CD4-positive, alpha-beta T cell treated with Interleukin-1 beta for 1 hour (primary cell): ENCODE measurements at places on chromosomes 2 and 18.

DNA sequence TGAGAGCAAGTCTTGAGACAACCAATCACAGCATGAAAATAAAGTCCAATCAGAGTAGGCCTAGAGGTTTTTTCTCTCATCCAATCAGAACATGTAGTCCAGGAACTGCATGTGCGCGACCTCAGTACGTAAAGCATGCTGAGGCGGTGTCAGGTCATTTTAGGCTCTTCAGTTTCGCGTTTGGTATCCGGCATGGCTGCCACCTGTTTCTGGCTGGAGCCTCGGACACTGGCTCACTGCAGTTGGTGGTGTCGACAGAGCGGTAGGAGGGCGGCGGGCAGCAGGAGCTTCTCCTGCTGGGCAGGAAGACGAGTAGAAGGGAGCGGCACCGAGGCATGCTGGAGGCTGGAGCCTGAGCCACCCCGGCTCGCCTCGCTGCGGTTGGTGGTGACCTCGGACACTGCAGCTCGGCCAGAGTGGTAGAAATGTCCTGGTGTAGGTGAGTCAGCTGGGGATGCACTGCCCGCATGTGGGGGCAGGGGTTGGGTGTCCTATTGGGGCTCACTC lies 15.8 kb downstream of the CCDC74A start:
- no peak for DNase-seq

DNA sequence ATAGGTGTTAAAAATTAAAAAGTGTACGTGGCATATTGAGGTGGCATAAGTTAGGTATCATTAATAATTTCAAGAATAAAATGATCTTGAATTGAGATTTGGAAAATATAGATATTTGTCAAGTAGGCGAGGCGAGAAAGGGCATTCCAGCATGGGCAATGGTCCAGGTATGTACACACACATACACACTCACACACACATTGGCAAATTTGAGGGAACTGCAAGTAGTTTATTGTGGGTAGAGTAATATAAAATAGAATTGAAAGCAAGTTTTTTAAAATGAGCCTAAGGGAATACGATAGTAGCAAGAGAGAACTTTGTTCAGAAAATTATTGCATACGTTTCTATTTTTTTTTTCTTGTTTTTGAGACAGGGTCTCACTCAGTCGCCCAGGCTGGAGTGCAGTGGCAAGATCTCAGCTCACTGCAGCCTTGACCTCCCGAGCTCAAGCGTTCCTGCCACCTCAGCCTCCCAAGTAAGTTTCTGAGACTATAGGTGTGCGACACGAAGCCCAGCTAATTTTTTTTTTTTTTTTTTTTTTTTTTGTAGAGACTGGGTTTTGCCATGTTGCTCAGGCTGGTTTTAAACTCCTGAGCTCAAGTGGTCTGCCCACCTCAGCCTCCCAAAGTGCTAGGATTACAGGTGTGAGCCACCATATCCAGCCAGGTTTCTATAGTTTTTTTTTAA lies 96.7 kb upstream of the SLC39A10 start:
- DNase-seq: no peak

- no peak for DNase-seq
These were observed 126.6 kb downstream of the GBX2 start for GRCh38 chr2:236041616-236042015.

DNA sequence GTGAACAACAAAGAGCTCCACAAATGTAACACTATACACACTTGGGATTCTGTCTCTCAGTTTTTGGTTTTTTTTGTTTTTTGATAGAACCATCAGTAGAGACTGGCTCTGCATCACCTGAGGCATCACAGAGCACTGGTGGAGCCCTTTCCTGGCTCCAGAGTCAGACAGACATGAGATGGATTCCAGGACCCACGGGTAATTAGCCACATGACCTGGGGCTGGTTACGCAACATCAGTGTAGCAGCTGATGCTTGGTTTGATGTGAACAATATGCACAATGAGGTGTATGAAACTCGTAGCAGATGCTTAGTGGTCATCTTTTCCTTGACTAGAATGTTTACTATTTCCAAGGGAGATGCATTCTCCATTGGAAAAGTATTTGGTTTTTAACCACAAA lies 40.7 kb downstream of the CMPK2 start:
- no peak for DNase-seq

DNA sequence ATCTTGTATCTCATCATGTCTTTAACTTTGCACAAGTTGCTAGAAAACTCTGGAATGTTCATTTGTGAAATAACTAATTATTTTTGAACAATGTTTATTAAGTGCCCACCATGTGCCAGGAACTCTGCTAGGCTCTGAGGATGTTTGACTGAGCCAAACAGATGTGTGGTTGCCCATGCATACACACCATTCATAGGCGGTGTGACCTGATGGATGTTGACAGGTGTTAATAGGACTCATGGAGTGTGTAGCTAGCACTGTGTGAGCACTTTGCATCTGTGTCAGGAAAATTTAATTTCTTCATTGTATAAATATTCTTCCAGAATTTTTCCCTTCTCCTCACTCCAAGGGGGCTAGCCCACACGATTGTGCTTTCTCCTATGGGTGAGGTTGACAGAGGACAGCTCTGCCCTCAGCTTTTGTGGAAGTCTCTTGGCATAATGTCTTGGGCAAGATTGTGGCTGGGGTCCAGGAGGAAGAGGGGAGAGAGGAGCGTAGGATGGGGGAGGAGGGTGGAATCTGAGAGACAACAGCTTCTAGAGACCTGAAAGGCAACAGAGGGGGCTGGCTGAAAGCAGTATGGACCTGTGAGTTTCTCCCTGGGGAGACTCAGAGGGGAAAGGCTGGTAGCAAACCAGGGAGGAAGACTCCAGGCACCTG lies 214.6 kb upstream of the CXCR4 start:
- no peak for DNase-seq

- no peak for DNase-seq
These were observed 122.1 kb downstream of the ACOXL start for GRCh38 chr2:110854355-110855081.

- no peak for DNase-seq
These were observed 168.7 kb upstream of the HDAC4 start for GRCh38 chr2:239569401-239570090.

GRCh38 chr2:130762910-130763385 lies 7.6 kb downstream of the AMER3 start:
- no peak for DNase-seq

DNA sequence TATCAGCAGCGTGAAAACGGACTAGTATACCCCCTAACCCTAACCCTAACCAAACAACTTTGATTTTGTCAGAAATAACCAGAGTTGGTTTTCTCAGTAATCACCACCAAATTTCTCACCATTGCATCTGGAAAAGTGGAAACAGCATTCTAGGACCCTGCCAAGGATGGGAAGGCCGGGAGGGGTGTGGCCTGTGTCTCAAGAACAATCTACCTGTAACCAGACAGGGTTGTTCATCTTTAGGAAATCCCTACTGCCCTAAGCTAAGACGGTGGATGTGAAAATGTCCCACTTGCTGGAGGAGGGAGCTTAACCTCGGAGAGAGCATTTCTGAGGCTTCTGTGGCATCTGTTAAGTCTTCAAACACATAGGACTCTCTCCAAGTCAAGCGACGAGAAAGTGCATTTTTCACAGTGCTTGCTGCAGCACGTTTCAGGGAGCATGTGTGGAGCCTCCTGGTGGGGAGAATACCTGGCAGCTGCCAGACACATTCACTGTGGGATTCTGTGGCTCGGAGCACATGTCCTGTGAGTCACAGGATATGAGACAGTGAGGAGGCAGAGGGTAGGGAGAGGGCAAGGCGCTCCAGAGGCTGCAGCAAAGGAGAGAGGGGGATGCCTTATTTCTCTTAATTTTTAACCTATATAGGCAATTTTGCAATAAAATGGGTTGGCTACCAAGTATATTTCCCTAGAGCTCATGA lies 207.5 kb downstream of the SPP2 start:
- DNase-seq: no peak

DNA sequence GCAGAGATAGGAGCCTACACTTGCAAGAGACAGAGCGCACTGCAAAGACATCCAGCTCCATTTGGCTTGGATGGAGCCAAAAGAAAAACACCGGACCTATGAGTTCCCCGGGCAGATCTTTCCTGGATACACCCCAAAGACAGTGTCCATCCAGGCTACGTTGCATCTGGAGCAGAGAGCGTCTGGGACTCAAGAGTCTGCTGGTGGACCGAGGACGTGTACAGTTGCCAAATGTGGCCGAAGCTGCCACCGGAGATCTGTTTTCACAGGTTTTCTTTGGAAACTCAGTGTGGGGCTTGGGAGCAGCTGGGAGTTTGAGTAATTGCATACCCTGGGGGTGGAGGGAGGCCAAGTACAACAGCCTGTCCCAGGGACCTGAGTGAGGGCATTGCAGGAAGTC lies 192.3 kb upstream of the OSR1 start:
- no peak for DNase-seq

DNA sequence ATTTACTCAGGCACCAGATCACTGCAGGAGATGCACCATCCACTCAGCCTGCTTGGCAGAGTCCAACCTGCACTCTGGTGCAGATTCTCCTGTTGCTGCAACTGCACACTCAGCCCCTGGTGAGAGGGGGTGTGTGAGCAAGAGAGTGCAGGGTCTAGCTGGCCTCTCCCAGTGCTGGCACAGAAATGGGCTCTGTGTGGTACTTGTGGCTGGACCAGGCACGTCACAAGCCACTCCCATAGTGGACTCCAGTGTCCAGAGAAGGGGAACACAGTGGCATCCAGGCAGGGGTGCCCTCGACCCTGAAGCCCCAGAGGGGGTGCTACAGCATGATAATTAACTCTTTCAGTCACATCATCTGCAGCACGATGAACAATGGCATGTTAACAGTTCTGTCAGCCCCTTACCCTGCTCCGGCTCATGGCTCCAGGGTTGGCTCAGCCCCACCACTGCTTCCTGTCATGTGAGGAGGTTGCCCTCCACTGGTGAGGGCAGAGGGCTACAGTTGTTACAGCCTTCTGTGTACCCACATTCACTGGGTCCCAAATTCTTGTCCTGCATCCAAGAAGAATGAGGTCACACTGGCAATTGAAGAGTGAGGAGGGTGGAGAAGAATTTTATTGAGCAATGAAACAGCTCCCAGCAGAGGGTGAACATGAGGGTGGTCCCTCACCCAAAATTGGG lies 135.7 kb downstream of the EVA1A start:
- no peak for DNase-seq

DNA sequence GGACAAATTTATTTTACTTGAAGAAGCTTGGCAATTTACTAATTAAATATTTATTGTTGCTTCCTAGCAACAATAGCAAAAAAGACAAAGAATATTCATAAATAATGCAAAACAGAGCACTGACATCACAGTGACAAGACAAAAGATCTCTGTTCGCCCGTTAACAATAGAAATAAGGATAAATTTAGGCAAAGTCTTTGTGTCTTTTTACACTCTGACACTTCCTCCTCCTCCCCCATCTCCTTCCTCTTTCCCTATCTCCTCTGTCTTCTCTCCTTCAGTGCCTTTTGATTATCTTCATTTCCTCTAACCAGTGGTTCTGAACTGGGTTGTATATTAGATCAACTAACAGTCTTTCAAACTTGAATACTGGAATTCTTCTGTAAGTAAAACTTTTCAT lies 808.4 kb downstream of the ERBB4 start:
- DNase-seq: no peak

- DNase-seq: no peak
These were observed 52.0 kb downstream of the ANKRD44 start for GRCh38 chr2:197258580-197258979.

- no peak for DNase-seq
These were observed 154.5 kb downstream of the AGPS start for GRCh38 chr2:177547122-177547521.

GRCh38 chr2:69177785-69178636 lies 165.0 kb downstream of the ANTXR1 start:
- DNase-seq: peak; percentile 77

DNA sequence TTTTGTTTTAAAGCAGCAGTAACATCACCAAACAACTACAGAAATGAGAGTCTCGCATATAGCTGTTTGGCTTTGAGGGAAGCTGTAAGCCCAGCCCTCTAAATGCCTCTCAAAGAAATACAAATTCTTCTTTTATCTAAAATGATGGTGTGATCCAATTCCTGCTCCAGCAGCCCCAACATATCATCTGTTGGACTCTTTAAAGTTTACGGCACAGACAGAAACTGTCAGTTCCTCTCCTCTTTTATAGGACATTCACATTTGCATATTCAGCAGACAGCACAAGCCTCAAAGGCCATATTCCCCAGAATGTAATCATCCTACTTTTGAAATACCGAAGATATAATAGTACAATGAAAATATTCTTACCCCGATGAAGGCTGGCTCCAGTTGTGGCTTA lies 216.9 kb upstream of the REV1 start:
- DNase-seq: no peak

DNA sequence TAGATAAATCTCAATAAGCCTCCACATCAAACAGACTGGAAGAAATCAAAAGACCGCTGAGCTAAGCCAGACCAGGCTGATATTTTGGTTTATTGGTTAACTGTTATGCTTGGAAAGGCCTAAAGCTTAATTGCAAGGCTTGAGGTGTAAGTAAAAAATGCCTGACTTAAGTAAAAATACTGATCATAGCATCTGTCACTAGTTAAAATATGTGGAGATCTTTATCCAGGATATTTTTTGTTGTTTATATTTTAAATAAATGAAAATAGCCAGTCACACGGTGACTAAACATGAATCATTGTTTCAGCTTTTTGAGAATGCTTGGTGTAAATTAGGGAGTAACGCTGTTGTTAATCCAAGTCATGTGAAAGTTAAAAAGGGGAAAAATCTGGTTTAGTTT lies 127.9 kb downstream of the THADA start:
- DNase-seq: no peak
